ENCODE measurements at places on chromosomes 13 and 19.

DNA sequence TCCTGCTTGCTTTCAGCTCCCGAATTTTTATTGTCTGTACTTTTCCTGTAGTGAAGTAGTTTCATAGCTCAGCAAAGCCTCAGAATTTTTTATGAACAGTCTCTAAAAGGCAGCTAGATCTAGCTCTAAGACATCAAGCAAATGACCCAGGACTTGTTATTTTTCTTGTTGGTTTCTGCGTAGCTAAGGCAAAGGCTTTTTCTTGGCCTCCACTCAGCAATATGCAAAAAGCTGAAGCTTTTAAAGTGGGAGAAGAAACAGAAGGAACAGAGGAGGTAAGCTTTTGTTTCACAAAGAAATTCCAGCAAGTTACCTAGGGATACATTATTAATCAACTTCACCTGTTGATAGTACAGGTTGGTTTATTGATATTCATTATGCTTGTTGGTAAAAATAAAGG lies 235.9 kb downstream of the PCDH20 start:
- DNase-seq, result no peak

DNA sequence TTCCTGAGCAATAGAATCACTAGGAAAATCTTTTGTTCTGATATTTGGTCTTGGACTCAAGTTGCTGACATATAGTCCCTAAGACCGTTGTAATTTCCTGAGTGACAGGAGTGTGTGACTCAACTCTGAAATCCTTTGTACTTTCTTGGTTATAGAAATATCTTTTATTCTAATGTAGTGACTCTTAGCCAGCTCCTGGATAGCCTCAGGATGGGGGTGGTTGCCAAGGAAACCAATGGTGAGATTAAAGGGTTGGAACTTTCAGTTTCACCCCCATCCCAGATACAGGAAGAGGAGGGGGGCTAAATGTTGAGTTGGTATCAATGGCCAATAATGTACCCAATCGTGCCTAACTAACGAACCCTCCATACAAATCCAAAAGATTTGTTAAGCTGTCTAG lies 41.8 kb downstream of the MBD3L2B start:
- no peak for DNase-seq

DNA sequence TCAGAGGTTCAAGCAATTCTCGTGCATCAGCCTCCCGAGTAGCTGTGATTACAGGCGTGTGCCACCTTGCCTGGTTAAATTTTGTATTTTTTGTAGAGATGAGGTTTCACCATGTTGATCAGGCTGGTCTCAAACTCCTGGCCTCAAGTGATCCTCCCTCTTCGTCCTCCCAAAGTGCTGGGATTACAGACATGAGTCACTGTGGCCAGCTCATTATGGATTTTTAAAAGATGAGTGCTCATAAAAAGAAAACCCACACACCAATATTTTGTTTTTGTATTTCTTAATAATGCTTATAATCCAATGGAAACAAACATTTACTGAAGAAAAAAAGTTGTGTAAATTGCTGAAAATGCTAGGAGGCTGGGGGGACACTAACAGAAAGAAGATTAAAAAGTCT lies 5.0 kb upstream of the MICU2 start:
- no peak for DNase-seq

DNA sequence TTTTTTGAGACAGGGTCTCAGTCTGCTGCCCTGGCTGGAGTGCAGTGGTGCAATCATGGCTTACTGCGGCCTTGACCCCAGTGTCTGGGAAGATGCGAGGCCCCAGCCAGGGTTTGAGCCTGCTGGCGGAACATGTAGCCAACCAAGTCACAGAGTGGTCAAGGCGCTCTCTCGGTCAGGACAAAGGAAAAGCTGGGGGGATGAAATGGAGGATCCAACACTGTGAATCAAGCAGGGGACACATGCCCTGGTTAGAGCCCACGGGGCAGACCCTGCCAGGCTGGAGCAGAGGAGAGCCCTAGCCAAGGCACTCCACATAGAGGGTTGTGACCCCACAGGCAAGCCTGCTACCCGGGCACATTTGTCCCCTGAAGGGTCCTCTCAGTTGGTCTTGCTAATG lies 10.1 kb downstream of the TUBA3C start:
- DNase-seq, result no peak

DNA sequence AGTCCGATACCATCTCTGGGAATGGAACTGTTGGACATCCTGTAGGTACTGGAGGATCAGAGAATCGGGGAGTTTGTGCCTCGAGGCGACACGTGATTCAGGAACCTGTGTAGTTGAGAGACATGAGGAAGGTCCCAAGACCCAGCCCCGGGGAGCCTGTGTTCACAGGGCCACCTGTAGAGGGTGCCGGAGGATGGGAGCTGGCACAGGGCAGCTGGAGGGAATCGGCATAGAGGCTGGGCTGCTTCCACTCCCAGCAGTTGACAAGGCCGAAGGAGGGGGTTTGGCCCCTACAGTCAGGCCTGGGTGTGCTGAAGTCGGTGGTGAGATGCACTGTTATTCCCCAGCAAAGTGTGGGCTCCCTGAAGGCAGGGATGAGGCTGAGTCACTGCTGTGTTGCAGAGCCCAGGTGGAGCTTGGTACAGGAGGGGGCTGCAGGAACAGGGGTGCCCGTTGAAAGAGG lies 2.5 kb upstream of the ISYNA1 start:
- peak; percentile 50 for DNase-seq

GRCh38 chr19:30908262-30908771 lies 440.9 kb downstream of the TSHZ3 start:
- no peak for DNase-seq

DNA sequence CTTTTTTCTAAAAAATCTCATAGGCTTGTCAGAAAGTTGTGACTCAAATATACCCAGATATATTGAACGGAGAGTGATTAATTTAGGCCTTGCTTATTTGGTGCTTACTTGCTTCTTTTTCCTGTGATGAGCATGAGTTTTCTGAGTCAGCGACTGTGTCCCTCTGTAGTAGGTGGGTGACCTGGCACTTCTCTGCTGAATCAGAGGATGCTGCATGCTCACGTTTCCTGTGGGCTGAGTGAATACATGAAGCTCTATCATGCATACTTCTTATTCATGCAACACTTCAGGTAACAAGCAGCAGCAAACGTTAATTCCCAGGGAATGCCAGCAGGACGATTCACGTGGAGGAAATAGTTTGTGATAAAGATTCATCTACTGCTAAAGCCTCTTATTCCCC lies 245.0 kb downstream of the KLF5 start:
- DNase-seq, result no peak

DNA sequence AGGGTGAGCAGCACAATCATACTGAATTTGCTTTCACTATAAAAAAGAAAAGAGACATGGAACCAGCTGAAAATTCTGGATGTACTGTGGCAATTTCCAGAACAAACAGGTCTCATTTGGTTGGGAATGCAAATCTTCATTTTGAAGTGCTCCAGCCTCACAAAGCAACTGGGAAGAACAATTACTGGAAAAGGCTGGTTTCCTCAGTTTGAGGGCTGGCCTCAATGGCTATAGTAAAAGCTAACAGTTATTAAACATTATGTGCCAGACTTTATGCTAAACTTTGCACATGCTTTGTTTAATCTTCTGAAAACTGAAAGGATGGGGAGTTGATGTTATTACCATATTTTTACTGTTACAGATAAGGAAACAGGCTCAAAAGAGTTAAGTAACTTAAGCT lies 3.0 kb downstream of the OBI1 start:
- no peak for DNase-seq

DNA sequence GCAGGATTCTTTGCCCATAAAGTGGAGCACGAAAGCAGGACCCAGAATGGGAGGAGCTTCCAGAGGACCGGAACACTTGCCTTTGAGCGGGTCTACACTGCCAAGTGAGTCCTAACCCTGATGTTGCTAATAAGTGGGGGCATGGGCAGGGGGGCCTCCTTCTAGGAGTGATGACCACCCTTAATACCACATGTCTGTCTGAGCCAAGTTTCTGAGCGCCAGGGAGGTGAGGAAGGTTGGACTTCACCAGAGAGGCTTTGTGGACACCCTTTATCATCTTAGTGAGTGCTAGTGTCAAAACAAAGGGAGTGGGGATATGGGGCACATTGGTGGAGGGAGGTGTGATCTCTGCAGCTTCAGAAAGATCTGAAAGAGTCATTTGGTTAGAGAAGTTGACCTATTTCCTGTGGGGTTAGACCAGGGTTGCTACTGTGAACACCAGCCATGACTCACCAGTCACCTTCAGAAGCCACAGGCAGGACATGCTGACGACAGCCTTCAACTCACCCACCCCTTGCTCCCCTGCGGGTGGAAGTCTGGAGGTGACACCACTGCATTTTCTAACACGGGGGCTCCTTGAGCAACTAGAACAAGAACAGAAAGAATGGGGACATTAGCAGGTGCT lies 8.8 kb downstream of the ALOX5AP start:
- DNase-seq, result peak; percentile 71

- DNase-seq, result no peak
Observed at GRCh38 chr13:40786568-40786996, 2.8 kb upstream of the SLC25A15 start.

DNA sequence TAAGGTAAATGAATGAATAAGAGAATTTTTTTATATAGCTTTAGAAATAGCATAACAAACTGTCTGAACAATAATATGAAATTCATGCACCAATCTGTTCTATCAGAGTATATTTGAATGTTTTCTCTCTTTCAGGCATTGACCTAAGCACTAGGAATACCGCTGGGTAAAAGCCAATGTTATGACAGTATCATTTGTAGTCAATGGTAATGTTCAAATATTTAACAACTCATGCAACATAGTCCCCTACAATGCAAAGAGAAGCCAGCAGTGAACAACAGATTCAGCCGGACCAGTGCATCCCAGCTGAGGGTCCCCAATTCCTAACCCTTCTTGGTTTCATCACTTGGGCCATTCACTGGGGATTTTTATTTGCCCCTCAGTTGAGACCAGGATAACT lies 52.6 kb upstream of the MYCBP2 start:
- DNase-seq, result no peak

GRCh38 chr19:4216846-4217245 lies 12.5 kb upstream of the EBI3 start:
- no peak for DNase-seq

DNA sequence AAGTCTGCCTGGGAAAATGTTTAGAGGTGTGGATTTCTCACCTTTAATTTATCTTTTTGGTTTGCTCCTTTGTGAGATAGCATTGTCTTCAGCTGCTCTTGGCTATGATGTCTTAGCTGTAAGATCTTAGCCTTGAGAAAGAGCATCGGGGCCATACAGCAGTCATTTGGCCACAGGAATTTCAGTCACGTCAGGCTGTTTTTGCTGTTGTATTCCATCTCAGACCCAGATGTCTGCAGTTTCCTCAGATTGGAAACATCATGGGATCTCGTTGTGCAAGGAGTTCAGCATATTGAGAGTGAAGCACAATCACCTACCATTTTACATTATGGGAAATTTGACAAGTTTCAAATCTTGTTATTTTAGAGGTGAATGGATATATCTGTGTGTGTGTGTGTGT lies 89.3 kb upstream of the C1QTNF9B start:
- DNase-seq, result no peak

DNA sequence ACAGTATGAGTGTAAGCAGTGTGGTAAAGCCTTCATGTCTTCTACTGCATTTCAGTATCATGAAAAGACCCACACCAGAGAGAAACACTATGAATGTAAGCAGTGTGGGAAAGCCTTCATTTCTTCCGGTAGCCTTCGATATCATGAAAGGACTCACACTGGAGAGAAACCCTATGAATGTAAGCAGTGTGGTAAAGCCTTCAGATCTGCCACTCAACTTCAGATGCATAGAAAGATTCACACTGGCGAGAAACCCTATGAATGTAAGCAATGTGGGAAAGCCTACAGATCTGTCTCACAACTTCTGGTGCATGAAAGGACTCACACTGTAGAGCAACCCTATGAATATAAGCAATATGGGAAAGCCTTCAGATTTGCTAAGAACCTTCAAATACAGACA lies 12.8 kb downstream of the ZNF844 start:
- no peak for DNase-seq

DNA sequence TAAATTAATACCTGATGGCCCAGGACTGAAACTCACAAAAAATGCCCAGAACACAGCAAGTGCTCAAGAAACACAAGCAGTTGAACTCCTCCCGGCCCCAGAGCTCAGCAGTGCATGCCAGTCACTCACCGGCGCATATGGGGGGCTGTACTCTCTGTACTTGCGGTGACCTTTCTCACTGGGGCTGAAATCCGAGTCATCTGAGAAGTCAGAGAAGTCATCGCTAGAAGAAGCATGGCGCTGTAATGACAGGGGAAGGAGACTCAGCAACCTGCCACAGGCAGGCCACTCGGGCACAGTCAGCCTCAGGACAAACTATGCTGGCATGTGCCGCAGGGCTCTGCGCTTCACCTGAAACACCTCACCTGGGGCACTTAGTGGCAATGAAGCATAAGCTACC lies 19.7 kb downstream of the ZC3H4 start:
- no peak for DNase-seq

DNA sequence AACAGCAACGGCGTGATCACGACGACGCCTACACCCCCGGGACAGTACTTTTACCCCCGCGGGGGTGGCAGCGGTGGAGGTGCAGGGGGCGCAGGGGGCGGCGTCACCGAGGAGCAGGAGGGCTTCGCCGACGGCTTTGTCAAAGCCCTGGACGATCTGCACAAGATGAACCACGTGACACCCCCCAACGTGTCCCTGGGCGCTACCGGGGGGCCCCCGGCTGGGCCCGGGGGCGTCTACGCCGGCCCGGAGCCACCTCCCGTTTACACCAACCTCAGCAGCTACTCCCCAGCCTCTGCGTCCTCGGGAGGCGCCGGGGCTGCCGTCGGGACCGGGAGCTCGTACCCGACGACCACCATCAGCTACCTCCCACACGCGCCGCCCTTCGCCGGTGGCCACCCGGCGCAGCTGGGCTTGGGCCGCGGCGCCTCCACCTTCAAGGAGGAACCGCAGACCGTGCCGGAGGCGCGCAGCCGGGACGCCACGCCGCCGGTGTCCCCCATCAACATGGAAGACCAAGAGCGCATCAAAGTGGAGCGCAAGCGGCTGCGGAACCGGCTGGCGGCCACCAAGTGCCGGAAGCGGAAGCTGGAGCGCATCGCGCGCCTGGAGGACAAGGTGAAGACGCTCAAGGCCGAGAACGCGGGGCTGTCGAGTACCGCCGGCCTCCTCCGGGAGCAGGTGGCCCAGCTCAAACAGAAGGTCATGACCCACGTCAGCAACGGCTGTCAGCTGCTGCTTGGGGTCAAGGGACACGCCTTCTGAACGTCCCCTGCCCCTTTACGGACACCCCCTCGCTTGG lies 966 bp downstream of the JUNB start:
- no peak for DNase-seq

GRCh38 chr19:57319869-57320179 lies 448 bp upstream of the ZNF543 start:
- DNase-seq, result no peak

GRCh38 chr13:59447846-59448620 lies 715.7 kb downstream of the DIAPH3 start:
- DNase-seq, result no peak
